ENCODE measurements at places on chromosomes 7 and 10.
A peak's percentile ranks its signal among the peaks of the same experiment; 100 is the strongest.

- DNase-seq = no peak
Observed at GRCh38 chr7:50805447-50806125, 22.9 kb upstream of the GRB10 start.

DNA sequence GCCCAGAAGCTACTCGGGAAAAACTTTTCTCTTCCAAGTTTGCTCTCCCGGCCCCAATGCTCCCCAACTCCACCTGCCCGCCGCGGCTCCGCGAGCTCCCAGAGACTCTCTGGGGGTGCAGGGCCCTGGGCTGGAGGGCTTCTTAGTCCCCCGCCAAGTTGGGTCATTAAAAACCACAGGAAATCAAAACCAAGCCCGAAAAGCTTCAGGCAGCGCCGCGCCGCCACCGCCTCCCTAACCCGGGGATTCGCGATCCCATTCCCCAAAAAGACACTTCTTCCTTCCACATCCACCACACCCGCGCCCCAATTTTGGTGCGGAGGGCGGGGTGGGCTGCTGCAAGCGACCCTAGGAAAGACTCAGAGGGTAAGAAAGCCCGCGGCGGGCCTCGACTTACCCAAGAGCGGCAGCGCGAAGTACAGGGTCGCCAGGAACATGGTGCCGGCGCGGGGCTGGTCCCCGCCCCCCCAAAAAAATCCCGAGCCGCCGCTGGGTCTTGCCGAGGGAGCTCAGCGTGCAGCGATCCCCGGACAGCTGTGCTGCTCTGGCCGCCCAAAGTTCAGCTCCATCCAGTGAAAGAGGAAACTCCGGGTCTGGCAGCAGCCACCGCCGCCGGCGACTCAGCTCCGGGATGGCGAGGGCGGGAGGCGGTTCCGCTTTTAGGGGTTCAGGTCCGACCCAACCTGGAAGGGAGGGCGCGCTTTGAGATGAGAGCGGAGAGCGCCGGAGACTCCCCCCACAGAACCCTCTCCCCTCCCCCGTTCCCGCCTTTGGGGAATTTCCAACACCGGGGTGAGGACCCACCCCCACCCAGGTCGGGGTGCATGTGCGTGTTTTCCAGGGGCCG is 1.2 kb downstream of the GFRA1 start:
- no peak for DNase-seq

- no peak for DNase-seq
Observed at GRCh38 chr10:1372212-1372611, 316.0 kb downstream of the WDR37 start.

DNA sequence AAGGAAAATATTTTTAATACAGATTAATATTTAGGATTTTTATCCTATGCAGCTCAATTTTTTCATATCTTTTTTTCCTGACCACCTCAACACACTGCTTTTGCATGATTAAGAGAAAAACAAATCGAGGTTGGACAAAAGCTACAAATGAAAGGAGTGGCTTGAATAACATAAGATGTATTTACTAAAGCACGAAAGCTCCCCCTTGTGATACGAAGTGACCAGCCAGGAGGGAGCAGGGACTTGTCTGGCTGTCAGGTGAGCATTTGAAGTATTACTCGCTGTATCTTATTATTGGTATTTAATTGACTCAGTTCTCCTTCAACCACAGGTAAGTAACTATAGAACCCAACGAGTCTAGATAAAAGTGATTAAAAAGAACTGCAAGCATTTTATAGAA is 265.2 kb upstream of the PHF14 start:
- peak; percentile 61 for DNase-seq

DNA sequence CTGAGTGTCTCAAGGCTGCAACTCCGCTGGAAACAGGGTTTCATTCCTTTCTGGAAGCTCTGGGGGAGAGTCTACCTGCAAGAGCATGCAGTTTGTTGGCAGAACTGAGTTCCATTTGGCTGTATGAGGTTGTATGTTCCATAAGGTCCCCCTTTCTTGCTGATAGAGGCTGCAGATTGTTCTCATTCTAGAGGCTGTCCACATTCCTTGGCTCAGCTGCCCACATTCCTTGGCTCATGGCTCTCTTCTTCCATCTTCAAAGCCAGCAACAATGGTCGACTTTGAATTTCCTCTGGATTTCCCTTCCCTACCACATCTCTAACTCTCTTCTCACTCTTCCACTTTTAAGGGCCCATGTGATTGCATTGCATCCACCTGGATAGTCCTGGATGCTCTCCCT is 147.3 kb upstream of the CDCA7L start:
- no peak for DNase-seq

DNA sequence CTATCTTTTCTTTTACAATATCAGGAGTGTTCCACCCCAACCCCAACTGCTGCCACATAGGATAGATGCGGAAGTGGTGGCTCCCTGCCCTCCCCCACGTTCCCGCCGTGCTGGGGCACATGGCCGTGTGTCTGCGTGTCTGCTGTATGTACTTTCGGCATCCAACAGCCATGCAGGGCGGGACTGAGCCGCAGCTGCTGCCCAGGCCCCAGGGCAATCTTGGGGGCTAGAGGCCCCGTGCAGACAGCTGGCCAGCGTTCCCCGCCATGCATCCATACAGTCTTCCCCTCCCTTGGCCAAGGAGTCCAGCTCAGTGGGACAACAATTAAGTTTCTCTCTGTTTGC is 162.7 kb downstream of the DGKB start:
- no peak for DNase-seq

- no peak for DNase-seq
Observed at GRCh38 chr7:50962962-50963374, 180.3 kb upstream of the GRB10 start.

GRCh38 chr7:110043519-110043918 is 1047.4 kb upstream of the LRRN3 start:
- DNase-seq = no peak

DNA sequence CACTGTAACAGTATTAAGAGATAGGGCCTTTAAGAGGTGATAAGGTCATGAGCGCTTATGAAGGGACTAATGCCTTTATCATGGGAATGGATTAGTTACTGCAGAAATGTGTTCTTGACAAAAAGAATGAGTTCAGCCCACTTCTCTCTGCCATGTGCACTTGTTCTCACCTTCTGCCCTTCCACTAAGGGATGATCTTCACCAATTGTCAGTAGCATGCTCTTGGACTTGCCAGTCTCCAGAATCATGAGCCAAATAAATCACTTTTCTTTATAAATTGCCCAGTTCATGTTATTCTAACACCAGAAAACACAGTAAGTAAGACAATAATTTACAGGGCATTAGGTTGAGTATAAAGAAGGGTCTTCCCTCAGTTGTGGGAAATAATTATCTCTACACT is 189.1 kb downstream of the CRPPA start:
- no peak for DNase-seq

DNA sequence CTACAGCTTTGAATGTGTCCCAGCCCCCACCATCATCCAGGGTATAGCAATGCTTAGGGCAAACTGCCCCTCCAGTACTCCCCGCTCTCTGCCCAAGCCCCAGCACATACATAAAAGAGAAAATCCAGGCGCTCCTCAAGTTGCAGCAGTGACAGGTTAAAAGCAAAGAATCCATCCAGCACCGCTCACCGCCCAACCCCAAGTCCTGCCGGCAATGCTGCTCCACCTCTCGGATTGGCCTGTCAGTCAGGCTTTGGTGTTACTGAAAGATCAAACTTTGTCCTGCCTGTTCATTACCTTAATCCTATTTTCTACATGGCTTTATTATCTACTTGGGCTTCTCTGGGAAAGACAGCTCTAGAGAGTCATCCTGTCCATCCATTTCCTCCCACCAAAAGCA is 31.9 kb downstream of the DPCD start:
- DNase-seq = no peak

DNA sequence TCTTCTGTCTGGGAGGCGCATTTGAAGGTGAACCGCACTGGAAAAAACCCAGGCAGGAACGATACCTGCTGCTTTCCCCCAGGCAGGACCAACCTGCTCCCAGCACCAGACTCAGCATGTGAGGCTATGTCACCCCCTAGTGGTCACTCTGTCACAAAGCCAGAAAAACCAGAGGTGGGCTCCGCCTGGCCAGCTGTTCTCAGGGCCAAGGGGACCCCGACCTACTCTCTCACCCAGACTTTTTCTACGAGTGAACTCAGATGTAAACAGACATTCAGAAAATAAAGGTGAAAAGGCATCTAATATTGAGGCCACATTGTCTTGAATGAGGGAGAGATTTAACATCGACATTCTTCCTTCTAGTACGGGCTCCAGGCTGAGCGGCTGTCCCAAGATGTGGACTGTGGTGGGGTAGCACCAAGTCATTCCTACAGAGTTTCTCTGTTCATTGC is 117.3 kb downstream of the PRKAG2 start:
- no peak for DNase-seq

DNA sequence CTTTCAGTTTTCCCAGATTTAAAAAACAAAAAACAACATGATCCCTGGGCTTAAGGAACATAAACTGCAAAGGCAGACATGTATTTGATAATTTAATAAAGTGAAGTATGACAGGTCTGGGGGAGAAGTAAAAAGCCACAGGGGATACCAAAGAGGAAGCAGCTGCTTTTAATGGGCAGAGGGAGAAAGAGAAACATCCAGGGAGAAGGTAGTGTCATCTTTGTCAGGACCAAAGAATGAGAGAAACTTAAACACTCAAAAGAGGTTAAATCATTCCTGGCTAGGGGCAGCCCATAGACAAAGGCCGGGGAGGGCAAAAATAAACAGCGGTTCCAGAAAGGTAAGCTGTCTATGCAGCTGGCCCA is 94.5 kb downstream of the GRB10 start:
- DNase-seq = no peak

- DNase-seq = no peak
Observed at GRCh38 chr10:86356296-86356695, 10.3 kb downstream of the GRID1 start.

DNA sequence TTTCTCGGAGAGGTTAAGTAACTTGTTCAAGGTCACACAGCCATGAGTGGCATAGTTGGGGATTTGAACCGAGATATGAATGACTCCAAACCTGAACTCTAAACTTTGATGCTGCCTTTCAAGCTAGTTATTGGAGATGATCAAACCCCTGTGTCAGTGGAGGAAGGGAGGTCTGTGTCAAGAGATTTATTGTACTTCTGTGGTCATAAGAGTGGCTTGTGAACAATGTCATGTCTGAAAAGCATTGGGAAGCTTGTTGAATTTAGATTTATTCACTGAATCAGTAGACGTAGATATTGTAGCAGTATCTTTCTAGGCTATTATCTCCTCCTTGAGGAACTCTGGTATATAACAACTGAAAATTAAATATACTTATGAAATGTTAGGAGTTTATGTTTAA is 27.3 kb downstream of the SNX10 start:
- DNase-seq = no peak

DNA sequence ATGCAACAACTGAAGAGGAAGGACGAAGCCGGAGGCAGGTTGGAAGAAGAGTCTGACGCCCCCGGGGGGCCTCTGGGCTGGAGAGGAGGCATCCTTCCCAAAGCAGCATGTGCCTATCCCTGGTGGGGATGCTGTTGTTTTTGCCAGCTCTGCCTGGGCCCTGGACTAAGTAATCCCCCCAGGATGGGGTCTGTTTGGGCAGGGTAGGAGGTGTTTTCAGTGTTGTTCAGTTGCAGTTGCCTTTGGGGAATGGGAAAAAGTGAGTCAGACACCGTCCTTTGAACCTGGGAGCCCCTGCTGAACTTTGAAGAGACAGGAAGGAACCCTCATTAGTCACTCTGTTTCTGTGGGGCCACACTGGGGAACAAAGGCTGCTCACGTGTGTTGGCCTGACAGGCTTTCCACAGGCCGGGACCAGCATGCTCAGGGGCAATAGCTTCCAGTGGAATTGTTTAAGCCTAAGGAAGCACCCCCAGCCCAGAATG is 35.2 kb upstream of the GDF10 start:
- DNase-seq = no peak

DNA sequence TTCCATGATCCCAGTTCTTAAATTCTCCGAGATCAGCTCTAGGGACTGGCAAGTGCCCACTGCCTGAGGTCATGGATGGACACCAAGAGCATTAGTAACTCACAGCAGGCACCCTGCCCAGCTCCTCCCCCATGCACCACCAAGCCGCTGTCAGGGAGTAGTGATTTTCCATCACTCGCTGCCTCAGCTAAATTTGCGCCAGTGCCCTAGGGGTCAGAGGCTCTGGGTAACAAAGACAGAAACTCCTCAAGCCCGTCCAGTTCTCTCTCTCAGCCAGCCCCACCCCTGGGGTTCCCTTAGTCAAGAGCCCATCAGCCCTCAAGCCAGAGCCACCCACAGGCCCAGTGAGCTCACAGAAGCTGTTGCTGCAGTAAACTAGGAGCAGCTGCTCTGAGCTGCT is 30.0 kb downstream of the PAX2 start:
- DNase-seq = no peak
